ENCODE measurements at places on chromosomes 5 and 9.

DNA sequence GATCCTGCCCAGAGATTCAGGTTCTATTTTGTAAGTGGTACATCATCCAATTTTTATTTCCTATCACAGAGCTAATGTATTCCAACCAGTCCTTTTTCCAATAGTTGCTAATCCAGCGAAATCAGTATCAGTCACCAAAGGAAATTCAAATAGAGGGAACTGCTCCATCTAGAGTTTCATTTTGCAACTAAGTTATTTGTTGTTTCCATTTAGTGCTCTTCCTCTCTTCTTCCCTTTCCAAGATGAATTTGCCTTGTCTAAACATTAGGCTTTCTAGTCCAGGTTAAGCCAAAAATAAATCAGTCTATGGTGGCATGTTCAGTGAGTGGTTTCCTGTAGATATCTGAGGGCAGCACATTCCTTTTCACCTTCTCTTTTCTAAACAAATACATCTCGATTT, 79.8 kb upstream of the SPATA31D4 start:
- no peak for DNase-seq

- no peak for DNase-seq
Measured at GRCh38 chr5:777756-778161, 6.8 kb downstream of the ZDHHC11B start.

DNA sequence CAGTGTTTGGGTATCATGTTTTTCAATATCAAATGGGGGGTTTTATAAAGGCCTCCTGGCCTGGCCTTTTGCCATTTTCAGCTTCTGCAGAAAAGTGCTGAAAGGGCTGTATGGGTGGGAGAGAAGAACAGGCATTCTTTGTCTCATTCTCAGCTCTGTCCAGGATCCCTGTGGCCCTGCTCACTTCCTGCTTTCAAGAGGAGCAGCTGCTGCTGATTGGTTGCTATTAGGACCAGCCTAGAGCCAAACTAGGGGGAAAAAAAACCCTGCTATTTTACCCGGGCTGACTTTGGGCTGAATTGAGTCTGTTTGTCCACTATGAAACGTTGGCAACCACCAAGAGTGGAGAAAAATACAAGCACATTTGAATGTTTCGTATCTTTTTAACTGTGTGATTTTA, 117.1 kb downstream of the CMYA5 start:
- DNase-seq: no peak

DNA sequence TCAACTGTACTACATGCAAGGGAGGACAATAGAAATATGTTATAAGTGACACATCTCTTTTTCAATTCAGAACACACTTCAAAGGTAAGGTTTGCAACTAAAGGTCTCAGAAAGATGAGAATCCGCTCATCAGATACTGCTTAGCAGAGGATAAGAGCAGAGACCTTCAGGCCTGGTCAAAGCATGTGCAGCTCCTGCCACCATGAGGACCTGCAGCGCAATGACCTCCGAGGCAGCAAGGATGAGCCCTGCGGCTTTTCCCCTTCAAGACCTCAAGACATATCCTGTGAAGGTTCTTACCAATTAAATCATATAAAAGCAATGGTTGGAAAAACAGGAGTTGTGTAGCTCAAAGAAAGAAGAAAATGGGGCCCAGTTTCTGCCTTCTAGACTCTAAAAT, 135.8 kb downstream of the TRIM36 start:
- no peak for DNase-seq

GRCh38 chr9:133476036-133476931, 2.6 kb downstream of the SLC2A6 start:
- no peak for DNase-seq

- no peak for DNase-seq
Measured at GRCh38 chr5:11000515-11001353, 239.7 kb upstream of the DAP start.

DNA sequence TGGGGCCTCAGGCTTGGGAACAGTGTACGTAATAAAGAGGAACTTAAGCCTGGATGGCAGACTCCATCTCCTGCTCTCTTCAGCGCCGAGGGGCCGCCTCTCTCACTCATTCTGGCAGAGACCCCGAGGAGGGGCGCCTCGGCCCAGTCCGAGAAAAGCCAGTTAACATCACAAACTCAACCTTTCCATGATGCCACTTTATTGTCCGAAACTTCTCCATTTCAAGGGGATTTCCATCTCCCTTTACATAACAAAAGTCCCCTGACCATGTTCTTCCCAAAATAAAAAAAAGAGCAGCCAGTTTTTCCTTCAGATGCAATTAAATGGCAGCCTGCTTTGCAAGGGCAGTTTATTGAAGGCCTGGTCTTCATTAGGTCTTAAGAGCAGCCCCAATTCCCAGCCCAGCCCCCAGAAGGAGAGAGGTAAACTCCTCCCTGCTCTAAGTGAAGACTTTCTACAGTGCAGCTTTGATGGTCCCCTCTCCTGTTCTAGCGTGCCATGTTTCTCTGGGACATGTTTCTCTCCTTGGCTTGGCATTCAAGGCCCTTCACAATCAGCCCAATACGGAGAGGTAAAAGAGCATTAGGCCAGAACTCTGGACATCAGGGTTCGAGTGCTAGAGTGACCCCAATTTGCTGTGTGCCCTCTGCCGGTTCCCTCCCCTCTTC, 19.5 kb upstream of the RAB14 start:
- no peak for DNase-seq

- DNase-seq: no peak
Measured at GRCh38 chr5:60613826-60614225, 86.1 kb downstream of the DEPDC1B start.

DNA sequence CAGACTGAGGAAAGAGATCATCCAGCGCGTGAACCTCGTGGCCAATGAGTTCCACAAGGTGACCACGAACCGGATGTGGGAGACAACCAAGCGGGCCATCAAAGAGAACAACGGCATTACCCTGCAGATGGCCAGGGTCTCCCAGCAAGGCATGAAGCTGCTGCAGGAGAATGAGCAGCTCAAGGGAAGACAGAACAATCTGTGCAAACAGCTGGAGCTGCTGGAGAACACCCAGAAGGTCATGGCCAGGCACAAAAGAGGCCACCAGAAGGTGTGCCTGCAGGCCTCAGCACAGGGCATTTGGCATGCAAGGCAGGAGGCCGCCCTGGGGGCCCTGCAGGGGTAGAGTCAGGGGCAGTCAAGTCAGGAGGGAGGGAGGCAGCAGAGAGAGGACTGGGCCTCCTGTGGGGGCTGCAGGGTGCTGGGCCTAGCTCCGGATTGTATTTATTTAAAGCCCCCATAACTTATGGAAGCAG, 4.2 kb downstream of the PTRH1 start:
- DNase-seq: no peak

GRCh38 chr9:82546136-82546535, 516.8 kb downstream of the RASEF start:
- no peak for DNase-seq

DNA sequence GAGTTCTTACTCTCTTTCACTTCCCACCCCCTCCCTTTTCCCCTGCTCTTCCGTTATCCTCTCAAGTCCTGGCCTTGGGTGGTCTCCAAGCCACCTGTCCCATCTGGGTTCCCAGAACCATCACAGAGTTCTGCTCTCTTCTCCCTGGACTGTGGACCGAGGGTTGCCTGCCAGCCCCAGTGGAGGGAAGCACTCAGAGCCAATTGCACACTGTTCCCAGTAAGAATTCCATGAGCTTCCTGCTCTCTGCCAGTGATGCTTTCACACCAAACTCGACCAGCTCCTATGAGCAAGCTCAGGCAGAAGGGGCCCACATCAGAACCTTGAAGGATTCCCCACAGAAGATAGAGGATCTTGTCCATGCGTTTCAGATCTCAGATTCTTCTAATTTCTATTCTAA, 20.1 kb upstream of the AFAP1L1 start:
- DNase-seq: no peak

- no peak for DNase-seq
Measured at GRCh38 chr9:73577848-73578247, 426.2 kb downstream of the ANXA1 start.

- DNase-seq: no peak
Measured at GRCh38 chr9:73183428-73183827, 31.8 kb downstream of the ANXA1 start.

DNA sequence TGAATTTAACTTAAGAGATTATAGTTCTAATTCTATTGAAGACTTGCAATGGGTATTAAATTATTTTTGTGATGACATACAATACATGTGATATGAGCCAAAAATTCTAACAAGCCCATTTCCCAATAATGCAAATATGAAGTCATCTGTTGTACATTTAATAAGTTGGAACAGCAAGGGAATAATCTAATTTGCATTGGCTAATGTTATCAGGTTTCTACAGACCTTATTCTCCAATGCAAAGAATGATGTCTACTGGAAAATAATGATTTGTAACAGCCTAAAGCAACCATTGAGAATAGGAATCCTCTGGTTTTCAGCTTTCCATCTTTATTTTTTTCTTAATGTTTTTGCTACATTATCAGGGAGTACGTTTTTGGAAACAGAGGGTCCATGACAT, 89.1 kb upstream of the MINAR2 start:
- DNase-seq: no peak

DNA sequence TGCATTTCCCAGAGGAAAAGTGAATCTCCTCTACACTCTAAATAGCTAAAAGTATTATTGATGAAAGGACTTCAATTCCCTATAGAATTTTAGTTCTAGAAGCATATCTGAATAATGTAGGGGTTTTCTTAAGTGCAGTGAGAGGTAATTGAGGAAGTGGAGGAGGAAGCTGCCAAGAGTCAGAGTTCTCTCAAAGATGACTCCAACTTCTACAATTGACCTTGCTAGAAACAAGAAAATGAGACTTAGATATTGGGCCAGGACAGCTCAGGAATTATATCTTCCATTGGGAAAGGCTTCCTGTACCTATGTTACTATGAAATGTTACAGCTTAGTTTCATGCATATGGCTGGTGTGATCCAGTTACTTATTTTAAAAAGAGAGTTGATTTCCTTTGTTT, 10.4 kb upstream of the F2R start:
- DNase-seq: no peak

- no peak for DNase-seq
Measured at GRCh38 chr5:103186152-103186551, 66.1 kb downstream of the PPIP5K2 start.

- DNase-seq: no peak
Measured at GRCh38 chr9:123925819-123926218, 4.1 kb downstream of the DENND1A start.

DNA sequence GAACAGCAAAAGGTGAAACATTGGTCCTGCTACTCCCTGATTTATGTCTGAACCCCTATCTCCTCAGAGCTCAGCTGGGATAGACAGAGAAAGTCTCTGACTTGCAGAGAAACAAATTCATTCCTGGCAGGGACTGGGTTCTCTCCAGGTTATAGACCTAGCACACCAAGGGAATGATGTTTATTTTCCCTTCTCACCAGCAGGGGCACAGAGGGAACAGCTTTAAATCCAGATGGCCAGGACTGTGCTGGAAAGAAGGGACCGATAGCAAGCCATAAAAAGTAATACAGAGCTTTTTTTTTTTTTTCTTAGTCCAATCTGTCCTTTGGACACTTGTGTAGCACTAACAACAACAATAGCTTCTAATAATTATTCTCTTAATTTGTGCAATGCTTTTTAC, 141.1 kb upstream of the C9orf72 start:
- DNase-seq: no peak

- DNase-seq: no peak
Measured at GRCh38 chr5:96427824-96428223, 5.2 kb downstream of the PCSK1 start.

- DNase-seq: no peak
Measured at GRCh38 chr9:115261656-115262081, 143.7 kb upstream of the TNC start.

DNA sequence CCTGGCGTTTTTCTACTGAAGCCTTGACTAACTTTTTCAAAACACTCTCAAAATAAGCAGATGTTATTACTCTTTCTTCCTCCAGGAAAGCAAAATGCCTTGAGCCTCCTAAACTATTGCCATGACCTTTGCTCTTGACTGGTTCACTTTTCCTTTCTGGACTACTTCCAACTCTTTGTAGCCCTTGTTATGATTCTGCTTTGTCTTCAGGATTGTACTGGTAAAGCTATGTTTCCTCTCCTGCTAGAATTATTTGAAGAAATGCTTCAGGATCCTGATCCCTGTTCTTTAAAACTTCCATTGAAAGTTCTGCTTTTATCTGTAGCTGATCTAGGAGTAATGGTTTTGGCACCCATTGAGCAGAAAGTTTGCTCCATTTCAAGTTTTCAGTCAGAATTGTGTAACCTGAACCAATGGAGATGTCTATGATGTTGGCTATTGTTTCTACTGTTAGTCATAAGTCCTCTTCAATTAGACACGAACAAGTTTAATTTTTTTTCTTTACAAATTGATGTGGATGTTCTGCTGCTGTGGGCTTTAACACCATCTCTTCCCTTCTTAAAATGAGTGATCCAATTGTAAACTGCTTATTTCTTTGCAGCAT, 1356.4 kb downstream of the EFNA5 start:
- no peak for DNase-seq

- no peak for DNase-seq
Measured at GRCh38 chr5:112795944-112796678, 58.4 kb downstream of the APC start.

DNA sequence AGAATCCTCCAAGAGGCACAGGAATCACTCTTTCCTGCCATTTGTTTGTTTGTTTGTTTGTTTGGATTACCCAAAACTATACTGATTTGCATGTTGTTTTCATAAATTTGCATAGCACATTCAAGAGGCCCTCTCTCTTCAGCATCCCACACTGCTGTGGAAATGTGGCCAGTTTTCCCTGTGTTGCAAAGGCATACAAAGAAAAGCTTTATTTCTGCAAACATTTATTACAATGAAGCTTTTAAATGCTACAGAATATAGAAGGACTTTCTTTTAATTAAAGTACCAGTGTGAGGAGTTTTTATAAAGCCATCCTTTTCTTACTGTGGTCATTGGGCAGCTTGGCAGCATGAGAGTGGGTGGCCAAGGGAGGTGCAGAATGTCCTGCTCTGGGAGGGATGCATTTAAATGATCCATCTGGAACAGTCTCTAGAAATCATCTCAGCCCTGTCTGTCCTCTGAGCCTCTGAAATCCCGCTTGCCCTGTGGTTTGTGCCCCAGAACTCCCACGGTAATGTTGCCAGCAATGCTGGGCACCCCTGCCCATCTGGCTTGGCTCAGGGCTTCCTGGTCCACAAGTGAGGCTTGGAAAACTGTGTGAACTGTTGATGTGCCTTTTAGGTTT, 356.8 kb upstream of the KIF2A start:
- DNase-seq: no peak

DNA sequence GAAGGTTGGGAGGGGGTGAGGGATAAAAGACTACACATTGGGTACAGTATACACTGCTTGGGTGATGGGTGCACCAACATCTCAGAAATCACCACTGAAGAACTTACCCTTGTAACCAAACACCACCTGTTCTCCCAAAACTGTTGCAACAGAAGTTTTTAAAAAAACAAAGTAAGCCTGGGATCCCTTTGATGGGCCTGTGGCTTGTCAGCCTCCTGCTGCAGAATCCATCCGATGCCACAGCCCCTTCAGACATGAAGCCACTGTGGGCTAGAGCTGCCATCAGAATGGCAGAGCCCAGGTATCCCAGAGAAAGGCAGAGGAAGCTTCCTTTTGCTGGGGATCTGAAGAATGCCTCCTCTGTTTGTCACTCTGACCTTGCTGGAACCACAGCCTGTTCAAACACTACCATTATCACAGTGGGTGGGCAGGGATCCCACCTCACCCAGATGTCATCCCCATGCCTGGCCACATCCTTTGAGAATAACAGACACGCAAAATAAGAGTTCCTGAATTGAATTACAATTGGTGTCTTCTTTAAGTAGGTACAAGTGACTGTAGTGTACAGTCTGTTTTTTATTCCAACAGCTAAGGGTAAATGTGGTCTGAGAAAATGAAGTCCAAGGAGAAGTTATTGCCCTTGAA, 78.1 kb upstream of the DIRAS2 start:
- no peak for DNase-seq

- DNase-seq: no peak
Measured at GRCh38 chr5:138677782-138678181, 75.4 kb upstream of the CTNNA1 start.

GRCh38 chr9:31824860-31825259, 559.6 kb upstream of the ACO1 start:
- no peak for DNase-seq
